ENCODE measurements at places on chromosomes 5 and 9.

DNA sequence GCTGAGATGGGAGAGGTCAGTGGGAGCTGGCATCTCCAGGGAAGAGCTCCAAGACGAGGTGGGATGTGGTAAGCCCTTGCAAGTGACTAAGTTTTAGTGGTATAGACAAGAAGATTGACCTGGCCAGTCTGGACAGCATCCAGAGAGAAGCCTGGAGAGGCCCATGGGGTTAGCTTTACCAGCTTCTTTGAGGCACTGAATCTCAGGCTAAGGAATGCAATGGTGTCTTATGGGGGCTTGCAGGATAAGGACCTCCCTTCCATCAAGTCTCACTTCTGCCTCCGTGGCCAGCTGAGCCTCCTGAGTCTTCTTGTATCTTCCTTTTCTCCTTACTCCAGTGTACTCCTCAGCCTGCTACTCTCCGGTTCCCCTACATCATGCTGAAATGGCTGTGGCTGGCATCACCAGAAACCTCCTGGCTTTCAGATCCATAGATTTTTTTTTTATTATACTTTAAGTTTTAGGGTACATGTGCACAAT lies 56.5 kb upstream of the JADE2 start:
- DNase-seq, result no peak

- DNase-seq, result peak; percentile 62
These were observed 102.2 kb downstream of the DEPDC1B start for GRCh38 chr5:60597572-60598320.

GRCh38 chr9:88312045-88312444 lies 76.2 kb upstream of the SPIN1 start:
- no peak for DNase-seq

GRCh38 chr5:168073991-168074800 lies 217.2 kb upstream of the WWC1 start:
- no peak for DNase-seq

DNA sequence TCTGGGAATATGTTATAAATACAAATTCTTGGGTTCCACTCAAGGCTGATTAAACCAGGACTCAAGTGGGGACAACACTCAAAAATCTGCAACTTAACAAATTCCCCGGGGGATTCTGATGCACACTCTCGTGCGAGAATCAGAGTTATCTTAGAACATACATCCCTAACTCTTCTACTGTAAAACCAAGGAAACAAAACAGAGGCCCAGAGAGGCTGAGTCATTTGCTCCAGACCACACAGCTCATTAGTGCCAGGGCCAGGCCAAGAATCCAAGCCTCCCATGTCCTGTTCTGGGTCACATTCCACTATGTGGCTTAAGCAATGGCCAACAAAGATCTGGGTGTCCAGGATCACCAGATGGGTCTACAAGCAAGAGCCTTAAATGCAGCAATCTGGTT lies 166.0 kb downstream of the ADAMTS12 start:
- DNase-seq, result no peak
